Eye (tissue), 1 donor: ENCODE measurements at places on chromosomes 5 and 9.

DNA sequence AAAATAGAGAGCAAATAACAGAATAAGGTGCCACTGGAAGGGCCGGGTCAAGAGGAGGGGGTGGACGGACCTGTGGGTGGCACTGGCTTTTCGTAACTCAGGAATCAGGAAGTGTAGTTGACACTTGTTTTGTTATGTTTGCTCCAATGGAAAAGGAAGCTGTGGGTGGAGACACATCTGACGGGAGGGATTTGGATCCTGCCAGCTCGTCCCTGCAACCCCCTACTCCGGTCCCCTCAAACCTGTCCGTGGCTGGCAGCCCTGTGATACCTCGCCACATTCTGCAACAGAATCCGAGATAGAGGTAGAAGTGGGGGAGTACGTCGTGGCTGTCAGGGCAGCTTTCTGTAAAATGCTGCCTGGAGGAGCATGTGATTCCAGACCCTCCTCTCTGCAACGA, 104.2 kb upstream of the IER5L start:
- no peak for DNase-seq

DNA sequence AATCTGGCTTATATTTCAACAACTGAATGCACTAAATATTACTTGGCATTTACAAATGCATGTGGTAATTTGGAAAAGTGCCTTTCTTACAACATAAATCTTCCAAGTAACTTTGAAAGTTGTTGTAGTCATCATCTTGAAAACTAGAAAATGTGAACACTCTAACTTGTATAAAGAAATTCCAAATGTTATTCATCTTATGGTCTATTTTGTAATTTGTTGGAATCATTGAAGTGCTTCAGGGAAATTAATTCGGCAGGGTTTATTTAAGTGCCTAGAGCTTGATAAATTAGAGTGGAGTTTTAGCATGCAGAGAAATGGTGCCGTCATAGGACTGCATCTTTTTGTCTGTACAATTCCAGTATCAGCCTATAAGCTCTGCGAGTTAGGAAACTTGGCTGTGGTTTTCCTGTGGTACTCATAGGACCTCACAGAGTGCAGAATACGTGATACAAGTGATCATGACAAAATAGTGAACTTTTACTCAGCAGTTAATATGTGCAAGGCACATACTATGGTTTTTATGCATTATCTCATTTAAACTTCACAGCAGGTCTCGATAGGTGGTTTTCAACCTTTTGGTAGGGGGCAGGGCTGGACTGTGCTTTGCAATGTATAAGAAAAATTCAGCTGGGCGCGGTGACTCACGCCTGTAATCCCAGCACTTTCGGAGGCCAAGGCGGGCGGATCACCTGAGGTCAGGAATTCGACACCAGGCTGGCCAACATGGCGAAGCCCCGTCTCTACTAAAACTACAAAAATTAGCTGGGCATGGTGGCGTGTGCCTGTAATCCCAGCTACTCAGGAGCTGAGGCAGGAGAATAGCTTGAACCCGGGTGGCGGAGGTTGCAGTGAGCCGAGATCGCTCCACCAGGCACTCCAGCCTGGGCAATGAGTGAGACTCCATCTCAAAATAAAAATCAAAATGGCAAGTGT, 79.6 kb downstream of the RAI14 start:
- DNase-seq = no peak

DNA sequence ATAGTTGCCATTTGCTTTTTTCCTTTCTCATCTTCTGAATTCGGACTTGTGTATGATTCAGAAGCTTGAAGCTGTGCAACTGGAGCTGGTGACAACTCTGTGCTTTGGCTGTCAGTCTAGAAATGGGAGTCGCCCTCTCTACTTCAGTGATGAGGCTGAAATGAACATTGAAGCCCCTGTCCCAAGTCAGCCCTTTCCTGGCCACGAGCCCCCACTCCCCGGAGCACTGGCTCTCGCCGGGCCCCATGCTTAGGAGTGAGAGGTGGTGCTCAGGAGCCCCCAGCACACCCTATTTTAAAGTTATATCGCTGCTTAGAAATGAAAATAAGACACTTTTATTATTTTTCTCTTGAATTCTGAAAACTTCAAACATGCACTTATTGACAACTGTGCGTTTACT, 66.0 kb downstream of the PSMB7 start:
- no peak for DNase-seq

- DNase-seq = peak; percentile 92
Observed at GRCh38 chr9:126398403-126399058, 71.9 kb downstream of the MVB12B start.

- peak; percentile 64 for DNase-seq
Observed at GRCh38 chr5:1118738-1119137, 6.9 kb upstream of the SLC12A7 start.

- no peak for DNase-seq
Observed at GRCh38 chr5:153999995-154000394, 38.7 kb downstream of the FAM114A2 start.

GRCh38 chr5:154249826-154250225, 59.3 kb downstream of the GALNT10 start:
- DNase-seq = no peak

DNA sequence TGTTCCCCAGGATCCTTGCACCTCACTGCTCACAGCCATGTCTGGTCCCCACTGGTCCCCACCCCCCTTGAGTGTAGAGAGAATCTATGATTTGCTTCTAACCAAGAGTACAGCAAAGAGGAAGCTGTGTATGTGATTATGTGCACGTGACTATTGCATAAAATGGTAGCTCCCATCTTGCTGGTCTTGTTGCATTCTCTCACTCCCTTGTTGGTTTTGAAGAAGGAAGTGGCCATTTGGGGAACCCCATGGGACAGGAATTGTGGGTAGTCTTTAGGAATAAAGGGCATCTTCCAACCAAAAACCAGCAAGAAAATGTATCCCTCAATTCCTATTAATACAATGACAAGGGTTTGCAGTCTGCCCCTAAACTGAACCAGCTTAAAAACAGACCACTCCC, 5.2 kb upstream of the FCN2 start:
- no peak for DNase-seq

GRCh38 chr5:1134478-1134877, 22.6 kb upstream of the SLC12A7 start:
- DNase-seq = no peak

- no peak for DNase-seq
Observed at GRCh38 chr5:53642061-53642460, 81.6 kb downstream of the NDUFS4 start.

DNA sequence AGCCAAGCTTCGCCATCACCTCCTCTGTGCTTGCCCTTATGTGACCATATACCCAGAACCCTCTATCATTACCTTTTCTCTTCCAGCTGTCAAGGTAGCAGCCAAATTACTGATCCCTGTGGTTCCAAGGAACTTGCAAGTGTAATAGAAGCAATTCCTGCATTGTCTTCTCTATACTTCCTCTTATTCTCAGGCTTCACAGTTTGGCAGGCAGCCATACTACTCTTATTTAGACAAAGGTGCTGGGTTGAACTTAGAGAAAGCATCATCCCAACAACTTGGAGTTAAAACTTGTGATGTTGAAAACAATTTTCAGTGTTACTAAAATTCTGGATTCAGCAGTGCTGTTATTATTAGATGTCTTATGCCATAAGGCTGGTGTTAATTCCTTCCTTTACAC, 93.2 kb downstream of the NLN start:
- DNase-seq = no peak

- DNase-seq = no peak
Observed at GRCh38 chr5:147805030-147805454, 22.5 kb upstream of the JAKMIP2 start.
